ENCODE measurements at places on chromosomes 12 and 14.

GRCh38 chr14:95137804-95138167 is 19.5 kb downstream of the DICER1 start:
- DNase-seq, result no peak

DNA sequence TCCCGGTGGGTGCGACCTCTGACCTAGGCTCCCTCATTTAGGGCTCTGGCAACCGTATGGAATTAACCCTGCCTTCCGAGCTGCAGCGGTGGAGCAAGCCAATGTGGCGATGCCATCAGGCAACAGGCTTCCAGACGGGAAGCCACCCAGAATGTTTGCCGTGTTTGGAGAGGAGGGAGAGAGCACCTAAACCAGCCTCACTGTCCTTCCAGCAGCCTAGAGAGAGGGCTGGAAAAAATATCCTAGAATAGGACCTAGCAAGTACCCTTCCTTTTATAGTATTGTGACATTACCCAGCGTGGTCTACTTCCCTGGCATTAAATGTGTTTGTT is 287 bp upstream of the SLC2A13 start:
- no peak for DNase-seq

GRCh38 chr12:58139894-58140293 is 198.5 kb downstream of the ATP23 start:
- no peak for DNase-seq

GRCh38 chr14:103427485-103428443 is 42.5 kb downstream of the MARK3 start:
- DNase-seq, result peak; percentile 24

- DNase-seq, result no peak
Measured at GRCh38 chr14:68471029-68471963, 321.6 kb downstream of the ZFP36L1 start.

DNA sequence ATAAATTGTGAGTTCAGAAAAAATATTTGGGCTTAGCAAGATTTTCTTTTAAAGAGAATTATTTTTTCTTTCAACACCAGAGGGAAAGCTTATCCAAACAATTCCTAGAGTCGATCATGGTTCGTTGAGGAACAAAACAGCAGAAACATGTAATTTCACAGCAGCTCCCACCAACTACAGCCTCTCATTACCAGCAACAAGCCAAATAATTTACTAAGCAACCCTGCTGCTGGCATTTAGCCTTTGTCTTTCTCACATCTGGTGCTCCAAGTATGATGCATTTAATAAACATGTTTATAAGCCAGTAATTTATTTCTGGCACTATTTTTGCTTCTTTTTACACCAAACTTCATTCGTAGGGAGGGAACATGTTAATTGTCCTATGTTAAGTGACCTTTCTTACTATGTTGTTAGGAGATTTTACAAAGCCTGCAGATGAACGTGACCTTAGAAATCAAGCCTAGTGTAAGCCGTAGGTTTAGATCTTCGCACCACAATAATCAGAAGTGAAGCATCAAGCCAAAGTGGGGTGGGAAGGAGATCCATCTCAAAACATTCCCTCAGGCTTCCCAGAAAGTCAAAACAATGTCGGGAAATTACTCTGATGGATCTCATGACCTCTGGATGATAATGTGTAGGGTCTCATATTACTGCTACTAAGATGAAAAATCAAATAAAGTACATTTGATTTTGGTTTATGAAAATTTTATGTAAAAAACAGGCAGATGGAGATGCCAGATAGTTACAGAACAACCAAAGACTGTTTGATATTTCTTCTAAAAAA is 128.4 kb downstream of the RPAP3 start:
- DNase-seq, result no peak

DNA sequence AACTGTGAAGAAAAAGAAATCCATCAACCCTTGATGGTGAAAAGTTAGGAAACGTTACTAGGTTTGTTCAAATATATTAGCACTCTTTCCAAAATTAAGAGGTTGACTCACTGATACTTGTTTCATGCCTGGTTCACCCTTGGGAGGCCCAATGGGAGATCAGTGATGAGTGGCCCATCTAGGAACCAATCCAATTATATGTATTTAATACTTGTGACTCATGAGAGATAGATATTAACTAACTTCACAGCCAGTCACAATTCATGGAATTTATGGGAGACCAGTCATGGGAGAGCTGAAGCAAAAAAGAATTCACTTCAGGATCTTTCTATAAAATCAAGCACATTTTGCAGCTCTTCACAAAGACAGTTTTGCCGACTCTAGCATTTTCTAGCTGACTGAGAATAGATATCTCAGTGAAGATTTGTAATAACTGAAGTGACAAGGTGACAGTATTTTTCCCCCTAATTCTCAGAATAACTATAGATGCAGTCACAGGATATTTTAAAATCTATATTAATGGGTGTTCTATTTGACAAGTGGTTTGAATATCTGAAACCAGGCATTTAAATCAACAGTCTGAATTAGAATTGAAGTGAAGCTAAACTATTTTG is 230.2 kb downstream of the EPS8 start:
- DNase-seq, result no peak

DNA sequence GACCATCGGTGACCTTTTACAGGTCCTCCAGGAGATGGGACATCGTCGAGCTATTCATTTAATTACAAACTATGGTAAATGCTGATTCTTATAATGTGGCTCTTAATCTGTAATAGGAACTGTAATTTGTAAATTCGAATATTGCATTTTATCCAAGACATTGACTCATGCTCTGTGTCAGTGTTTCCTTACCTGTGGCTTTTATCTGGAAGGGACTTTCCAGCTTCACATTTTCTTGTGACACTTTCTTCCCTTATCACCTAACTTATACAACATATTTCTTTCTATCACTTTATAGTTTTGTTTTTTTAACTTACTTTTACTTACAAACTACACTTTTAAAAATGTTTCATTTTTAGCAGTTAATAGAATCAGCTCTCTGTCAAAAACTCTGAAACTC is 14.8 kb downstream of the IRAK3 start:
- no peak for DNase-seq

DNA sequence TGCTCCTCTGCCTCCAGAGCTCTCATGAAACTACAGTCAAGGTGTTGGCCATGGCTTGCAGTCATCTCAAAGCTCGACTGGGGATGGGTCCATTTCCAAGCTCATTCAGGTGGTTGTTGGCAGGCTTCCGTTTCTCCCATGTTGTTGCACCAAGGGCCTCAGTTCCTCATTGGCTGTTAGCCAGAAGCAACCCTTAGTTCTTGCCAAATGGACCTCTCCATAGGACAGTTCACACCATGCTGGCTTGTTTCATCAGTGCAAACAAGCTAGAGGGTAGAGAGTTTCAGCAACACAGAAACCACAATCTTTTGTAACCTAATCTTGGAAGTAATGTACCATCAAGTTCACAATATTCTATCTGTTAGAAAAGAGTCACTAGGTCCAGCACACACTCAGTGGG is 22.7 kb upstream of the PPM1A start:
- no peak for DNase-seq

DNA sequence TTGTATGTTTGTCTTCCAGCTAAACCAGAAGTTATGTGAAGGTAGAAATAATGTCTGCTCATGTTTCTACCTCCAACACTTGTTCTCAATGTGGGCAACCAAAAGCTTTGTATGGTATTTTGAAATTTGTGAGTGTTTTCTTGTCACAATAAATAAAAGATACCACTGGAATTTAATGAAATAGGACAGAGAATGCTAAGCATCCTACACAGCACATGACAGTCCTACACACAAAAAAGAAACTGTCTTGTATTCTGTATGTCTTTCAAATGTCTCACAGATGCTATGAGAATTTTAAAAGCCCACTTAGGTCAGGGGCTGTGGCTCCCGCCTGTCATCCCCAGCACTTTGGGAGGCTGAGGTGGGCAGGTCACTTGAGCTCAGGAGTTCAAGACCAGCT is 68.9 kb downstream of the RALGAPA1 start:
- DNase-seq, result no peak

DNA sequence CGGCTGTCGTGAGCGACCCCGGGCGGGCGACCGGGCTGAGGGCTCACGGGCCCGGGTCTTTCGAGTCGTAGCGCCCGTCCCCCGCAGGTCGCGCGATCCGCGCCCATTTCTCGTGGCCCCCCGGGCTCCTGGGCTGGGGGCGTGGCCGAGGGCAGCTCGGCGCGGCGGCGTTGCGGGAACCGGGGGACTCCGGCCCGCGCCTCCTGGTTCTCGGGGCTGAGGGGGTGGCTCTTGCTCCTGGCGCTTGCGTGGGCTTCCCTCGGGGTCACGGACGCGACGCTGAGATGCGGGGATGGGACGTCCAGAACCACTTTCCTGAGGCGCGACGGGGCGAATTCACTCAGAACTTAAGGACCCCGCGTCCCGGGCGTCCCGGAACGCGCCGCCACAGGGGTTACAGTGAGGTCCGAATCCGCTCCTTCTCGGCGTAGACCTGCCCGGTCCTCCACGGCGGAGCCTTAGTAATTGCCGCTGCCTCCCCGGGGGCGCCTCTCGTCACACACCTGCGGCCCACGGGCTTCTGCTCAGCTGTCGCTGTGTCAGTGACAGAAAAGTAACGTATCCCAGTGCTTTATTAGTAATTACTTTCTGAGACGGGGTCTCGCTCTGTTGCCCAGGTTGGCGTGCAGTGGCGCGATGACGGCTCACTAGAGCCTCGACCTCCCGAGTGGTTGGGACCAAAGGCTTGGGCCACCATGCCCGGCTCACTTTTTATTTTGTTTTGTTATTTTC is 606 bp downstream of the EP400 start:
- peak; percentile 31 for DNase-seq

- no peak for DNase-seq
Measured at GRCh38 chr12:92597997-92598396, 104.8 kb upstream of the PLEKHG7 start.

DNA sequence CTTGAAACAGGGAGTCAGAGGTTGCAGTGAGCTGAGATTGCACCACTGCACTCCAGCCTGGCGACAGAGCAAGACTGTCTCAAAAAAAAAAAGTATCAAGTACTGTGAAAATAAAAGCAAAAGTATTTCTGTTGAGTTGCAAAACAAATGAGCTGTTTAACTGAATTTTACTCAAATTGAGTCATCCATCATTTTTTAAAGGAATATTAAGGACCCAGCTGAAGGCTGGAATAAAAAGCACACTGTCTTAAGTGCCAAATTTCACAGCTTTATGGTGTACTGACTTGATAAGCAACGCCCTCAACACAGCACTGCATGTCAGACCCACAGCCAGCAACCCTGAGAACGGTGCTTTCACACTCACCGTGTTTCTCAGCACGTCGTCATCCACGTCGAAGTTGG is 57.9 kb downstream of the AMN start:
- DNase-seq, result no peak

GRCh38 chr12:46547421-46548354 is 175.1 kb upstream of the SLC38A2 start:
- DNase-seq, result no peak

- DNase-seq, result no peak
Measured at GRCh38 chr12:131459773-131460365, 251.0 kb upstream of the SFSWAP start.

GRCh38 chr12:124875803-124876132 is 12.1 kb upstream of the SCARB1 start:
- DNase-seq, result no peak

- peak; percentile 6 for DNase-seq
Measured at GRCh38 chr12:51951843-51952722, 584 bp downstream of the ACVR1B start.

- DNase-seq, result no peak
Measured at GRCh38 chr12:25020621-25021243, 71.8 kb upstream of the BCAT1 start.
